ENCODE measurements at places on chromosomes 13 and 19.

GRCh38 chr13:45696610-45697226 lies 5.4 kb upstream of the CBY2 start:
- peak; percentile 32 for DNase-seq

DNA sequence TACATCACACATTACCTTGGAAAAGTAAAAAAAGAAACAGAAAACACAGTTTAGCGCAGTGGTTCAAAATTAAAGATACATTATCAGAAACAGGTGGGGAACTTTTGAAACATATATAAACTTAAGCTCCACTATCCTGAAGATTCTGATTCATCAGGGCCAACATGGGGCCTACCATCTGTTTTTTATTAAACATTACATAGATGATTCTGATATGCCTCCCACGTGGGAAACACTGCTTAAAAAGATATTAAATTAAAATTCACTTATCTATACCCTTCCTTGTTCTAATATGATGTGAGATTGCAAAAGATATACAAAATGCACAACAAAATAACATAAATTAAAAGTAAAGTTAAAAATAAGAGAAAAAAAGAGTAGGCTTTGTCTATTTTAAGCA lies 125.0 kb downstream of the VWA8 start:
- DNase-seq = no peak

GRCh38 chr19:33509774-33510173 lies 11.8 kb downstream of the PEPD start:
- no peak for DNase-seq

DNA sequence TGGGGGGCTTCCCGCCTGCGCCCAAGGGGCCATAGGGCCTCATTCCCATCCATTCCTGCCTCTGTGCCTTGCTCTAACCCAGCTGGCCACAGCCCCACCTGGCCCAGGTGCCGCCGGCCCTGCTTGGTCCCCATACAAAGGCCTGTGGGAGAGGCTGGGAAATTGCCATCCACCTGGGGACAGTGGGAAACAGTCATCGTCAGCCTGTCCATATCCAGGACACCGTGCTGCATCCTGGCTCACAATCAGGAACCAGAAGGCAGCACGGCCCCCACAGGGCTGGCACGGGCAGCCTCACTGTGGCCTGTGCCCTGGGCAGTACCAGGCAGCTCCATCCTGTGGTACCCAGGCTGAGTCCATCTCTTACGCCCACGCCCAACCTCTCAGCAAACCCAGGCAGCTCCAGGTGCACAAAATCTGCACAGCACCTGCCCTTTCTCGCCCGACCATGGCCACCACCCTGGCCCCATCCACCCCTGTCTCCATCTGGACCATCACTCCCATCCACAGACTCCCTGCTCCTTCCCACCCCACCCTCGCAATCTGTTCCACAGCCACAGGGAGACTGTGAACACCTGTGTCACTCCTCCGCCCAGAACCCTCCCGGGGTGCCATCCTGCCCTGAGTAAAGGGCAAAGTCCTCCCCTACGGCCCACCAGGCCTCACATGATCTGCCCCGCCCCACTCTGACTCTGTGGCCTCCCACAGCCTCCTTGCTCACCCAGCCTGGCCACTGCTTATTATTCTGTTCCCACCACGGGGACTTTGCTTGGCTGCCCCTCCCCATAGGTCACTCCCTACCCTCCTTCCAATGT lies 21.1 kb upstream of the FBXO27 start:
- DNase-seq = no peak

- no peak for DNase-seq
Observed at GRCh38 chr13:60745343-60745742, 348.3 kb downstream of the TDRD3 start.

DNA sequence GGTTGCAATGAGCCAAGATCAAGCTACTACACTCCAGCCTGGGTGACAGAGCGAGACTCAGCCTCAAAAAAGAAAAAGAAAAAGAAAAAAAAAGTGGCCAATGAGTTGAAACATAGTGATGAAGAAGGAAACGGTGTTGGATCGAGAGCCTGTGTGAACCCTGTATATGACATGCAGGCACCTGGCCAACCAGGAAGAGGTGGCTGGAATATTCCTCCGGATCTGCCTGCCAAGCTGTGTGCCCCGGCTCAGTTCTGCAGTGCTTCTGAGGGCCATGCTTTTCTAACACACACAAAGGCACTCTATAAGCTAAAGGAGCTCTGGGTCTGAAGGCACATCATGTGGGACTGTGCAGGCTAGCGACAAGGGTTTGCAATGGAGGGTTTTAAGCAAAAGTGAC lies 3.7 kb upstream of the ZNF444 start:
- no peak for DNase-seq

DNA sequence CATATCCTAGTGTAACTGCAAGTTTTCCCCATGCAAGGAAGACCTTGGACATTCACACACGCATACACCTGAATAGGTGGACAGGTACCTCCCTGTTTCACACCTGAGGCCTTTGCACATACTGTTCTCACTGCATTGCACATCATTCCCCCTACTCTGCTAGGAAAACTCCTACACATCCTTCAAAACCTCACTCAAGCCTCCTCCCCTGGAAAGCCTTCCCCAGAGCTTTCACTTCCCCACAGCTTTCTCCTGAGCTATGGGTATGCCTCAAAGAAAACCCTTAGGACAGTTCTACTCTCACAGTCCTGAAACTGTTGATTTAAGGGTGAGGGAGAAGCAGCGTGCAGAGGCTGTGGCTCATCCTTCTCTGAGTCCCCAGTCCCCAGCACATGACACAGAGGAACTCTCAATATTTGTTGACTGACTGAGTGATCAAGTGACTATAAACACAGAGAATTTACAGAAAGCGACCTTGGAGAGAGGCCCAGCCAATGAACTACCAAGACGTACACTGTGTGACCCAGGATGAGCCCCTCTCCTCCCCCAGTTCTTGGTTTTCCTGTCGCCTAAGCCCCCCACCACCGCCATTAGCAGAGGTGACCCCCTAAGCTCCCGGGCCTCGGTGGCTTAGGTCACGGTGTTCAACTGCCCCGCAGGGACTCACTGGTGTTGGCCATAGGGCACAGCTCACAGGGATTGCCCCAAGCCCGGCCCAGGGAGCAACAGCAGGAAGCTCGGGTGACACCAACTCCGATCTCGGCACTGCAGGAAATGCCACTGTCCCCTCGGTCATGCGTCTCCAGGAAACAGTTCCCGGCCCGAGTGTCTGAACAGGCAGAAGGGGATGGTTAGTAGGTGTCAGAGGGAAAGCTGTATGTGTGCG lies 40.6 kb downstream of the FBN3 start:
- no peak for DNase-seq

- DNase-seq = peak; percentile 50
Observed at GRCh38 chr19:55257461-55258420, 1.1 kb downstream of the PPP6R1 start.

DNA sequence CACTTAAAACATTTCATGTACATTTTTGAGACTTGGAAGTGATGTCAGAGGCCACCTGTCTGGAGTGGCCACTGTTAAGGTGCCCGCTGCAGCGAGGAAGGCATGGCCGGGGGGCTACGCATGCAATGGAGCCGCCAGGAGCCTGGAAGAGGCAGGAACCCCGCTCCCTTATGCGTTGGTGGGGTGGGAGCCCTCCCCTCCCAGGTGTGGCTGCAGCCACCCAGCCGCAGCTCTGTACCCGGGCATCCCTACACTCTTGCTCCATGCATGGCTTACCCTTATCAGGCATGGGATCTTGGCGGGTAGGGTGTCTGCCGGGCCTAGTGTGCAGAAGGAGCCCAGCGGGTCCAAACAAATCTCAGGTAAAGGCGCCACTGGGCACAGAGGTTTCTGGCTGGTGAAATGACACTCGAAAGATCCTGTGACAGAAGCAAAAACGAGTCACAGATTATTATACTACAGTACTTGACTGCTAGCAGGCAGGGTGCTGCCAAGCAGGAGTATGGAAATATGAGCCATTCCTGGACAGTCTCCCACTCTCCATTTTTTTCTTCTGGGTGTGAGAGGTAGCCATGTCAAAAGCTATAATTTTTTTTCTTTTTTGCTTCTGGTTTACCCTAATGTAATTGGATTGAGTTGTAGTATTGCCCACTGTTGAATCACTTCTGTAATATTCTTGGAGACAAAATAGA lies 1606.3 kb upstream of the MIR17HG start:
- DNase-seq = no peak

DNA sequence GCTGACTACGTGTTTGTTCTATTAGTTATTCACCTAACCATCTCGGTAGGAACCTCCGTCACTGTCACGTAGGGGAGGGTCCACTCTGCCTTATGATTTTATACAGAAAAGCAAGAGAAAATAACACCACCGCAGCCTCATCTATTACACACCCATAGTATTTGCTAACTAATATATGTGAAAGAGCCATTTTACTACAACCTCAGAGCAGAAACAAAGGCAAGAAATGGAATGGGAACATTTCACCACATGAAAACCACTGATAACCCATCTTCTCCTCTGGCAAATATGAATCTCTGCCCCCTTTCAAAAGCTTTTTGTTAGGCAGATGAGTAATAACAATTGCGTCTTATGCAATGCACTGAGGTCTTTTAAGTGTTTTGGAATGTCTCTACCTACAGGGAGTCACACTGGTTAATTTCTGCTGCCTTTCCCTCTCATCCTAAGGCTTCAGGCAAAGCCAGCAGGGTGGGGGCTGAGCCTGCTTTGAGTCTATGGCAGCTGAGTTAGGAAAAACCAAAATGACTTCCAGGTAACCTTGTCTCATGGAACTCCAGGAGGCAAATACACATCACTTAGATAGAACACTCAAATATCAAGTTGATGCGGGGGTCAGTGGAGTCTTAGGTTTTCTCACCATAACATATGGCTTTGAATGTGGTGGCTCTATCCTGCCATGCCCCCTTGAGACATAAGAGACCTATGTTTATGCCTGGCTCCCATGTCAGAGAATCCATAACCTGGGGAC lies 15.0 kb downstream of the TSHZ3 start:
- no peak for DNase-seq

DNA sequence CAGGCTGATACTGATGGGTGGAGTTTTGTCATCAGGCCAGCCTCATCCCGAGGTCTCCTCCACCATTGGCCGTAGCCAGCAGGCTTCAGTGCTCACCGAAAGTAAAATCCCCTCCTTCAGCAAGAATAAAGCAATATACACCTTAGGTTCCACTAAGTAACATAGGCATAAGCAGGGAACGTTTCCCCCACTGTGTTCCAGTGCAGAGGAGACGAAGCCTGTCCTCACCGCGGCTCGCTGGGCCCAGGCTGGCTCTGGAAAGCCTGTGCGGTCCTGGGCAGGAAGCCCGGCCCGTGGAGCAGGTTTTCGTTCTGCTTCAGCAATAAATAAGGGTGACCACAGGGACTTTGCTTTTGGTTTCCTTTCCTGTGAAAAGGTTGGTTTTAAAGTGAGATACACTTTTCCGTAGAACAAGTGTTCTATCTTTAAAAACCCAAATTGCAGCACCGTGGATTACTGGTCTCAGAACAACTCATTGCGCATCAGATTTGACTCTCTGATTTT lies 16.3 kb upstream of the TEX29 start:
- no peak for DNase-seq

DNA sequence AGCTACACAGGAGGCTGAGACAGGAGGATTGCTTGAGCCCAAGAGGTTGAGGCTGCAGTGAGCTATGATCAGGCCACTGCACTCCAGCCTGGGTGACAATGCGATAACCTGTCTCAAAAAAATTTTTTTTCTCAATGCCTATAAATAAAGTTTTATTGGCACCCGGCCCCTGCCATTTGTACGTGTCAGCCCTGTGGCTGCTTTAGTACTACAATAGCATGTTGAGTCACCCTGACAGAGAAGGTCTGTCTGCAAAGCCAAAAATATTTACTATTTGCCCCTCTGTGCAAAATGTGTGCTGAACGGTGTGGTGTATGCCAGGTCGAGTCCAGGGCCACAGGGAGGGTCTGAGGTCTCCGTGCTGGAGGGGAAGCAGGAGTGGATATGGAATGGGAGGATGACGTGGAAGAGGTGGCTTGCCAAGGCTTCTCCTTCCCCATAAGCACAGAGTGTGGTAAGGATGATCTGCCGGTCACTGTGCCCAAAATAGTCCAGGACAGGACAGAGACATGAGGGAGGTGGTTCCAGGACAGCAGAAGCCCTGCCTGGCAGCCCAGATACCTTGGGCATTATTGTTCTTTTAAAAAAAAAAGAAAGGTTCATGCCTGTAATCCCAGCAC lies 10.0 kb downstream of the NMRK2 start:
- DNase-seq = no peak

GRCh38 chr19:31002518-31003244 lies 346.6 kb downstream of the TSHZ3 start:
- DNase-seq = no peak

DNA sequence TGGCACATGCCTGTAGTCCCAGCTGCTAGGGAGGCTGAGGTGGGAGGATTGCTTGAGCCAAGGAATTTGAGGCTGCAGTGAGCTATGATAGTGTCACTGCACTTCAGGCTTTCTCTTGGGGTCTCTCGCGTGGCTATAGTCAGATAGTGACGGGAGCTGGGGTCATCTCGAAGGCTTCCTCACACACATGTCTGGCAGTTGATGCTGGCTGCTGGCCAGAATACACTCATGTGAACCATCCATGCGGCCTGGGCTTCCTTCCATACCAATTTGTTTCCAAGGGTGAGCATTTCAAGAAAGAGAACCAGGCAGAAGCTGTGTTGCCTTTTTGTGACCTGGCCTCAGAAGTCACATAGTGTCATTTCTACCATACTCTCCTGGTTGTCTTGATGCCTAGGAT lies 26.4 kb downstream of the LEUTX start:
- no peak for DNase-seq

GRCh38 chr19:29702963-29703320 lies 12.1 kb downstream of the C19orf12 start:
- no peak for DNase-seq

DNA sequence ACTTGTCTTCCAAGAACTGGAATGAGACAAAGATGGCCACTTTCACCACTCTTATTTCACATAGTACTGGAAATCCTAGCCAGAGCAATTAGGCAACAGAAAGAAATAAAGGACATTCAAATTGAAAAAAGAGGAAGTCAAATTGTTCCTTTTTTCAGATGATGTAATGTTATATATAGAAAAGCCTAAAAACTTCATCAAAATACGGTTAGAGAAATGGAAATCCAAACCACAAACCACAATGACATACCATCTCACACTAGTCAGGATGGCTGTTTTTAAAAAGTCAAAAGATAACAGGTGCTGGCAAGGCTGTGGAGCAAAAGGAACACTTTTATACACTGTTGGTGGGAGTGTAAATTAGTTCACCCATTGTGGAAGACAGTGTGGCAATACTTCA lies 113.3 kb upstream of the SPRY2 start:
- no peak for DNase-seq

- no peak for DNase-seq
Observed at GRCh38 chr13:32471187-32471922, 43.4 kb upstream of the N4BP2L1 start.

- peak; percentile 71 for DNase-seq
Observed at GRCh38 chr13:48976576-48977285, 1.0 kb downstream of the FNDC3A start.

DNA sequence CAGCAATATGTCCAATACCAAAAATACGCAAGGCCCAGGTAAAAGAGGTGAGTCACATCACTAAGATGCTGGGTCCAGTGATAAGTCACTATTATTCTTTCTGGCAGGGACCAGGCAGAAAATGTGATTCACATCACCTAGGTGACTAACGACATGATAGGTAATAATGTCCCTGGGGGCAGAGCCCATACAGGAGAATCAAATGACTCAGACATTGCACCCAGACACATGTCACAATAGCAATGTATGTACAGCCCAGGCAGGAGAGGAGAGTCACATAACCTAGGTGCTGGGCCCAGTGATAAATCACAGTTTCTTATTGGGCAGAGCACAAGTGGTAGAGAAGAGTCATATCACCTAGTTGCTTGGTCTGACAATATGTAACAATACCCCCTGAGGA lies 28.9 kb upstream of the ZNF729 start:
- DNase-seq = no peak
